ENCODE measurements at places on chromosomes 11 and 22.

DNA sequence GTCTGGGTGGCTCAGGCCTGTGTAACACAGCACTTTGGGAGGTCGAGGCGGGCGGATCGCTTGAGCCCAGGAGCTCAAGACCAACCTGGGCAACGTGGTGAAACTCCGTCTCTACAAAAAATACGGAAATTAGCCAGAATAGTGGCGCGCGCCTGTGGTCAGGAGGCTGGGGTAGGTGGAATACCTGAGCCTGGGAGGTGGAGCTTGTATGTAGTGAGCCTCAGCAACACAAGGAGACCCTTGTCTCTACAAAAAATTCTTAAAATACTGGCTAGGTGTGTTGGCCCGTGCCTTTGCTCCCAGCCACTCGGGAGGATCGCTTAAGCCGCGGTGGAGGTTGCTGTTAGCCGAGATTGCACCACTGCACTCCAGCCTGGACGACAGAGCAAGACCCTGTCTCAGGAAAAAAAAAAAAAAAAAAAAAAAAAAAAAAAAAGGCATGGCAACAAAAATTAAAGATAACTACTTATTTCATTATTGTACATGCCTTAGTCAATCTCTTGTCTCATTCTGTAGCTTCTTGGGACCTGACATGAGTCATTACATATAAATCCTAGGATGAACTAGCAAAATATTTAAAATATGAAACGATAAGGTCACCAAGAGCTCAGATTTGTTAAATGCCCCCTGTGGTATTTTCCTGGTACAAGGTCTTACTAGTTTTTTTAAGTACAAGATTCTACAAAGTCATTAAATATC is 1.1 kb downstream of the TAF1D start:
- DNase-seq = no peak

GRCh38 chr11:119521551-119521950 is 98.6 kb upstream of the THY1 start:
- DNase-seq = no peak

- no peak for DNase-seq
Measured at GRCh38 chr11:124479561-124479960, 34.1 kb upstream of the OR8B8 start.

GRCh38 chr11:7186190-7186589 is 65.5 kb upstream of the SYT9 start:
- no peak for DNase-seq

- DNase-seq = peak; percentile 39
Measured at GRCh38 chr22:37626144-37626543, 13.3 kb upstream of the SH3BP1 start.
